Hindlimb muscle (tissue), 1 donor: ENCODE measurements at places on chromosomes 11 and 22.

DNA sequence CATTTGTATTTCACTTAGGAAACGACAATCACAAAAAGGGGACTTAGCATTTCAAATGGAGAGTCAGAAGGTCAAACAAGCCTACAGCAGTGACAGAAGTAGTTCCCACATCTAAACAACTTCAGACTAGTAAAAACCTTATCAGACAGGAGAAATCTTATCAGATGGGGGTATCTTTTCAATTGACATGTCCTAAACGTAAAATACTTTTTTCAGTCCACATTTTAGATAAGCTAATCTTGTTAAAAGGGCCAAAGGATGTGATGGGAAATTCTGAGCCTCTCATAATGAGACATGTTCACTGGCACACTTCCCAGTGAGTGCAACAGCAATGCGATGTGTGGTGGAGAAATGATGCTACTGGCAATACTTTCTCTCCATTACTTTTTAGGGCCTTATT is 2.4 kb downstream of the MAPK1 start:
- peak; percentile 56 for DNase-seq

DNA sequence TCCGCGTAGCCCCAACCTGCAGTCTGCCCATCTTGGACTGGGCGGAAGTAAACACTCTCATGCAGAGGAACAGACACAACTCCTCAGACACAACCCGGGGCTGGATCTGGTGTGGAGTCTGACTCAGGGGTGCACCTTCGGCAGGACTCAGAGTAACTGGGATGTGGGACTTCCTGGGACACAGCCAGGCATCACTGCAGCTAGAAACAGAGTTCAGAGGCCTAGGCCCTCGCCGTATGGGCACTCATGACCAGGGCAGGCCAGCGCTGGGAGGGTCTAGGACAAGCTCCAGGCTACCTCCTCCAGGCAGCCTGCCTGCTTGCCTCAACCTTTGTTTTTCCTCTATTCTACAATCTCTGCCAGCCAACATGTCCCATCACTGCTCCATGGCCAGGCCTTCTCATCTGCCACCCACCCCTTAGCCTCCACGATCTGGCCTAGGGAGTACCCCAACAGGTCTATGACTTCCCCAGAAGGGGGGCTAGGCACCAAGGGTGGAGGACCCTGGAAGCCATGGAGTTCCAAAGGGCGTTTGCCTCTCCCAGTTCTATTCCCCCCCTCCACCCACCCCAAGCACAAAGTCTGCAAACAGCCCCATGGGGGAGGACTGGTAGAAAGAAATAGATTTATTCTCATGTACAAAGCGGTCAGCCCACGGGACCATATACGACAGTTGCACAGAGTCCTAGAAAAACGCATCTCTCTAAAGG is 98.5 kb downstream of the PDE2A start:
- no peak for DNase-seq

DNA sequence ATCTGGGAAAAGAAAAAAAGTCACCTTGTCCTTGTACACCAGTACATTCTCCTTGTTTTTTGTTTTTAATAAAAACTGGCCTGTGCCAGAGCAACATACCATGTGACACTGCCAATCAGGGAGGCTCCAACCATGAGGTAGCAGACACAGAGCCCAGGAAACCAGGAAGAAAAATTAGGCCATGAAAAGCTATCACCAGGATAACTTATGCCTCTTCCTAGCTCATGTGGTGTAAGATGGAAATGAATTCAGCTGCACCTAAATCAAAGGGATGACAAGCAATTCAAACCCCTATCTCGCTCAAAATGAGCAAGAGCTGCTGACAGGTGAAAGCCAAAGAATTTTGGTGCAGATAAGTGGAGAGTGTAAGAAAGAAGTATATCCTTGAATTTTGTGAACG is 7.7 kb downstream of the DRD2 start:
- no peak for DNase-seq

DNA sequence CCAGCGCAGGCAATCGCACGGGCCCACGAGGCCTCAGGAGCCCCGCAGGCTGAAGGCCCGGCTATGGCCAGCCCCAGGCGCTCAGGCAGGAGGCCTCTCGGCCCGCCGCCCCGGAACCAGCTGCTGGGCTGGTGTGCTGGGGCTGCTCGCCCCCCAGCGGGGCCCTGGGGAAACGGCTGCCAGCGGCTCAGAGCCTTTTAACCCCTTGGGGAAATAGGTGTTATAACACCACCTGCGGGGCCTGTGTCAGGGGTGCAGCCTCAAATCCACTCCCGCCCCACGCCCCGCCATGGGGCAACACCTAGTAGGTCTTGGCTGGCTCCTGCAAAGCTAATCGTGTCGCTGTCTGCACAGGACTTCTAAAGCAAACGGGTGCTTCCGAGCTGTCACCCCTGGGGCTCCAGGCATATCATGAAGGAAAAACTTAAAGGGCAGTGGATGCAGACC is 237.4 kb downstream of the TTC28 start:
- peak; percentile 68 for DNase-seq

DNA sequence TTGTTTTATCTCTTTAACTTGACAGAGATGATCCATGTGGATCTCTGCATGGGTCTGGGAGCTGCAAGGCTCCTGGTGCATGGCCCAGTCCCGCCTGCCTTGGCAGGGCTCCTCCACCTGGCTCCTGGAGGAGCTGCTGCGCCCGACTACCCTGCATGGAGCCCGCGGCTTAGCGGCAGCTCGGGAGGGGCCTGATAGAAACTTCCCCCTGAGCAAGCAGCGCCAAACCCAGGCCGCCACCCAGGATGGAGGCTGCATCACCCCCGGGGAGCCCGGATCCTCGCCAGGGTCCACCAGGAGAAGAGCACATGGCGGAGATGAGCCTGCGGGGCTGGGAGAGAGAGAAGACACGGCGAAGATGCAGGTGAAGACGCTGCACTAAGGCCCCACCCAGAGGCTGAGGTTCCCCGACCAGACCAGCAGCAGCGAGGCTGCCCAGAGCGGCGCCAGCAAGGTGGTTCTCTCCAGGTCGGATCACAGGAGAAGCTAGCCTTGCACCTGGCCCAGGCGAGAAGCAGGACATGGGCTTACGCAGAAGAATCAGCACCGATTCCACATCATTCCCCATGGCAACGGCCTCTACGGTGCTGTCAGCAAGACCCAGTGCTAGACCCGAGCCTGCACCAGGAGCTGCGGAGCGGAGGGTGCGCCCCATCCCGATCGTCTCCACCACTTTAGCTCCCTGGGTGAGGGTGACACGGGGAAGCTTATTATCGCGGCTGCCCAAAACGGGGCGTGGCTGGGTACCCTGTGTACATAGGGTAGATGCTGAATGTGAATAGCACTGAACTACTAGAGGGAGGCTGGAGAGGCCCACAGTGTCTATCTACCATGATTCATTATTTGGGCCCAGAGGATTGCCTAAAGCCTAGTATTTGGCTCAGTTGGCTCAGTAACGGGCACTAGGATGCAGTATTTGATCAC is 41.3 kb upstream of the VPREB1 start:
- no peak for DNase-seq

DNA sequence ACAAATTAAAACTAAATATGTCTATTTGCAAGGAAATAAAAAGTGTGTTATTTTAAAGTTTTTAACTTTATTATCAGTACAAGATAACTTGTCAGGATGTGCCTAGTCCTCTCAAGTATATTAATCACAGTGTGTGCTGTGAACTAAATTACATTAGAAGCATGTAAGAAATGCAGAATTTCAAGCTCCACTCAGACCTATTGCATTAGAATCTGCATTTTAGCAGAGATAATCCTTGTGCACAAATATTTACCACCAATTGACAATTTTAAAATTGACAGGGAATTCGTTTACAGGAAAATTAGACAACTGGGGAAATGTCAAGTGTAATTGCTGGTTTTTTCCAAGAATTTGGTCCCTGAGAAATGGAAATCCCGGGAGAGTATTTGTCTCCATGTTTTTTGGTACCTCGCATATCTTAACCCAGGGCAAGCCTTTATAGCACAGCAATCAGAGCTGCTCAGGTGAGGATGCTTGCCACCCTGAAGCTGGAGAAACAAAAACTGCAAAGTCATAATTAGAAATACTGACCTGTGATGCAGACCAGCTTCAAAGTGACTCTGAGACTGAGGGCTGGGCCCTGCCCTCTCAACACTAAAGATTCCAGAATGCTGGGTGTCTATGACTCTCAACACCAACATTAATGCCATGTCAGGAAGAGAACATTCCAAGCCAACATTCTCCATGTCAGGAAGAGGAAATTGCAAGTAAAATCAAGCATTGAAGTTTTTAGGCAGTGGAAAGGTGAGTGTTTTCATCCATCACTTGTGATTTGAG is at the start of gene OR8G1:
Gene OR8G1 (plus strand): TSS at position 475 of the 777 bp plus-strand sequence. CDS start 8,581 bp downstream, outside the sequence.
- DNase-seq = no peak

DNA sequence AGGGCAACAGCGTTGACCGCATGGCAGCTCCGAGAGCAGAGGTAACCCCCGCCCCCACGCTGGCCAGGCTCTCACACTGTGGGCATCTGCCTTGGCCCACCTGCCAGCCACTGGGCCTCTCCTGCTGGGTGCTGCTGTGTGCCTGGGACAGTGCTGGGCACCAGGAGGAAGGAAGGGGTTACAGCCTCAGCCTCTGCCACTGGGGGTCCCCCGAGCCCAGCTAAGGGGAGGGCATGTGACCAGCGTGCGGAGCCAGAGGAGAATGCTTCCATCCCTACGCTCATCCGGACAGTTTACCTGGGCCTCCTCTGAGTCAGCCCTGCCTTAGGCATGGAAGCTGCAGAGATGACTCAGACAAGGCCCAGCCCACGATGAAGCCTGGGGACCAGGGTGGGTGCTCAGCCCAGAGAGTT is 10.9 kb downstream of the NCF4 start:
- DNase-seq = no peak
